Left lobe of liver (tissue), 2 donors: ENCODE measurements at places on chromosomes 5 and 9. TPM values are rescaled to one million over a fixed set of nuclear protein-coding genes. Genes with fewer than 3 reads are reported as not detected.

The TSSK1B gene
- total RNA-seq, result not detected

The IL3 gene
- not detected for total RNA-seq

The CRHBP gene
- 26.4 TPM for total RNA-seq

The FBP1 gene
- 476 TPM for total RNA-seq

The FAM163B gene
- total RNA-seq, result 2.8 TPM

The ISL1 gene
- not detected for total RNA-seq

The CMYA5 gene
- total RNA-seq, result 1.3 TPM

The SPINK1 gene
- total RNA-seq, result 20.0 TPM

The SPINK5 gene
- total RNA-seq, result not detected

The MGAT4B gene
- total RNA-seq, result 192 TPM

The INSL6 gene
- not detected for total RNA-seq

The PPP1R26 gene
- total RNA-seq, result 7.4 TPM

- DNase-seq, result no peak
Observed at GRCh38 chr5:4309026-4309425, 713.4 kb downstream of the IRX1 start.

DNA sequence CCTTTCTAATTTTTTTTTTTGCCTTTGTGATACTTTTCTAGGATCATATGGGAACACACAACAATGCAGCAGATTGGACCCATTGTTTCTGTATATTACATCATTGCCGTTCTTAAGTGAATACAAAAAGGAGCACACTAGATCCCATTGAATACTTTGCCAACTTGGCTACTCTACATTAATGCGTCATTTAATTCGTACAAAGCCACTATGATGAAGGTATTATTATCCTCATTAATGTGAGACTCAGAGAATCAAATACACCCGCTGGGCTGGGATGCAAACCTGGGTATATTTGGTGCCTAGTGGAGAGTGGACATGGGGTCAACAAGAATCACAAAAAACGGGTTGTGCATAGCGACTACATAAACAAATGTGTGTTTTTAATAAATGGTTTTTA is 31.9 kb downstream of the OR2K2 start:
- no peak for DNase-seq

GRCh38 chr5:23103566-23103965 is 250.4 kb upstream of the CDH12 start:
- no peak for DNase-seq

DNA sequence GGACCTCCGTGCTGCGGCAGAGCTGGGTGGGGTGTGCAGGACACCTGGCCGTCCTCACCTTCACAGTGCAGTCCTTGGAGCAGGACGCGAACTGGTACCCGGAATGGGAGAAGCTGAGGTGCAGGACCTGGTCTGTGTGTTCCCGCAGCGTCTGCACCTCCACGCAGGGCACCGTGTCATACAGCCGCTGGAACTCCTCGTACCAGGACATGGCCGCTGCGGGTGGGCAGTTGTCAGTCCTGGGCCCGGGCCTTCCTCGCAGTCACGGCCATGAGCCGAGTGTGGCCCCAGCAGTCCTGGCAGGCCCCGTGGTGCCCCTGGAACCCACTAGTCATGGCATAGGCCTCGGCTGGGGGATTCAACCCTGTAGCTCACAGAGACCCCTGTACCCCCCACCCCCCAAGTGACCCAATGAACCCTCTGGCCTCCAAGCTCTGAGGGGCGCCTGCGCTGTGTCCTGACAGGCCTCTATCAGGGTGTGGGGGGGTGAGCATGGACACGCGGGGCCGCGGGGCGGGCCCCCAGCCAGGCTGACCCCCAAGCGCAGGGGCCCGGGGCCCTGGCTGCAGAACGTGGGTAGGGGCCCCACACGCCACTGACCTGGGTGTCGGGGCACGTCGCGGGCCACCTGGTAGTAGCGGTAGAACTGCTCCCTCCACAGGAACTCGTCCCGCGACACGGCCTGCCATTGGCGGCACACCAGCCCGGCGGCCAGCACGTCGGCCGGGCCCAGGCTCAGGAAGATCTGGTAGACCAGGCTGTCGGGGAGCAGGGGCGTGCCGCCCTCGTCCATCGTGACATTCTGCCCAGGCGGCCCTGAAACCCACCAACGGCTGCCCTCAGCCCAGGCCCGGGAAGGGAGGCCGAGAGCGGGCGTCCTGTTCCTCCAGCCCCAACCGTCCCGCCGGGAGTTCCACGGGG is 987 bp downstream of the FBXW5 start:
- DNase-seq, result peak; percentile 66

- no peak for DNase-seq
Observed at GRCh38 chr9:133057006-133057405, 4.8 kb upstream of the CEL start.

DNA sequence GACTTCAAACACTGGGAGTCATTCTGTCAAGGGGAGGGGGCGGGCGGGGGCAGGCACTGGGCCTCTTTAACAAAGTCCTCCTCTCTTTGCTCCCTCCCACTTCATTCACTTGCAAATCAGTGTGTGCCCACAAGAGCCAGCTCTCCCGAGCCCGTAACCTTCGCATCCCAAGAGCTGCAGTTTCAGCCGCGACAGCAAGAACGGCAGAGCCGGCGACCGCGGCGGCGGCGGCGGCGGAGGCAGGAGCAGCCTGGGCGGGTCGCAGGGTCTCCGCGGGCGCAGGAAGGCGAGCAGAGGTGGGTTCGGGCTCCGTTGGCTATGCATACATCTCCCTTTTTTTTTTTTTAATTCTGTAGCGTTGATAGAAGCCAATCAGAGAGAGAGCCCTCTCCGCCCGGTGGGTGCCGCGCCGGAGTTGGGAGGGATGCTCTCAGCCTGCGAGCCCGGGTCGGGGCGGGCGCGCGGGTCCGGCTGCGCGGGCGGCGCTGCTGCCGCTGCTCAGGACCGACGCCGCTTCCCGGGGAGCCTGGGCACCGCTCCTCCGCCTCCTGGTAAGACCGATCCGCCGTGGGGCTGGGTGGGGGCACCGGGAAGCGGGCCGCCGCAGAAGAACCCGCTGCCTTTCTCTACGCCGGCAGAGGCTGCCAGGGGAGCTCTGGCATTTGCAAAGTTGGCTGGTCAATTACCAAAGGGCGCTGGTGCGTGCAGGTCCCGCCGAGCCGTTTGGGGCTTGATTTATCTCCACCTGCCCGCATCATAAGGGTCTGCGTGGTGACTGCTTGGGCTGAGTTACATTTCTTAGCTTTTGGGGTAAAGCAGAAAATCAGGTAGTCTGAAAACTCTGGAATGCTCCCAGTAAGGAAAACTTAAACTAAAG is at the start of gene CDH6:
CDH6 (plus strand) TSS at position 96 of the 877 bp plus-strand sequence. CDS start 73,788 bp downstream, outside the sequence.
- no peak for DNase-seq

GRCh38 chr9:7549249-7549648 is 250.3 kb downstream of the DMAC1 start:
- no peak for DNase-seq

GRCh38 chr9:78707080-78707479 is 410.2 kb downstream of the PSAT1 start:
- DNase-seq, result no peak

DNA sequence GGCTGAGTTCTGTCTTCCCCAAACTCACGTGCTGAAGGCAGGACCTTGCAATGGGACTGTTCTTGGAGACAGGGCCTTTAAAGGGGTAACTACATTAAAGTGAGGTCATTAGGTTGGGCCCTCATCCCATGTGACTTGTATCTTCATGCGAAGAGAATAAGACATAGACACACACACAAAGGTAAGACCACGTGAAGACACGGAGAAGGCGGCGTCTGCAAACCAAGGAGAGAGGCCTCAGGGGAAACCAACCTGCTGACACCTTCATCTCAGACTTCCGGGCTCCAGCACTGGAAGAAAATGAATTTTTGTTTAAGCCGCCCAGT is 50.7 kb upstream of the KCNMB1 start:
- DNase-seq, result no peak

DNA sequence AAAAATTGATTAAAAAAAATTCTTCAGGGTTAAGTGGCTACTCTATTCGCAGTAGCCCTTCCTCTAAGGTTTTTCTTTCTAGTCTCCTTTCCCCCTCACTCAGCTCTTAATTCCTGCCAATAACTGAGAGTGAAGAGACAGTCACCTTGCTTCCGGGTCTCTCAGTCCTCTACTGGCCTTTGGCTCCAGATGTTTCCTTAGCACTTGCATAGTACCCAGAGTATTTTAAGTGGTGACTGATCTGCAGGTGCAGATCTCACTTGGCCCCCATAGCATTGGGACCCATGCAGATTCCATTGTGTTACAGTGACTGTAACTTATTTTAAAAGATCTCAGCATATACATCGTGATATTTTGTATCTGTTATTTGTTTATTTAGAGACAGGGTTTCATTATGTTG is 66.2 kb downstream of the GCNT1 start:
- no peak for DNase-seq

GRCh38 chr9:137372693-137373610 is 50.0 kb downstream of the EXD3 start:
- no peak for DNase-seq

GRCh38 chr9:36191290-36191645 is 547 bp downstream of the CLTA start:
- no peak for DNase-seq

- DNase-seq, result no peak
Observed at GRCh38 chr9:105281926-105282325, 37.5 kb downstream of the SLC44A1 start.

DNA sequence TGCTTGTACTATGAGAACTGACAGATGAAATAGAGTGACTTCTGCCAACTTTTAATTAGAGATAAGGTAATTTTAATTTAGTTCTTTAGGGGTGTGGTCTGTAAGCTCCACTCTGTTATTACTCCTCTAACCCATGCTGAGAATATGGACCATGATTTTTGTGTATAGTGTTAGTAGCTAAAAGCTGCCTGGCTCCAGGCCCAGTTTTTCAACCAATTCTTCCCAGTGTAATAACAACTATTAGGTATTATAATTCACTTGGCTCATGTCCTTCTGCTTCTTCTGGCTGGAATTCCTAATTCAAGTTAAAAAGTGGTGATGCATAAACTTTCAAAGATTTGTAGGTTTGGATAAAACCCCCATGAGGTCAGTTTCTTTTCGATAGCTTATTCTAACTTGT is 216.3 kb downstream of the ISL1 start:
- DNase-seq, result no peak

DNA sequence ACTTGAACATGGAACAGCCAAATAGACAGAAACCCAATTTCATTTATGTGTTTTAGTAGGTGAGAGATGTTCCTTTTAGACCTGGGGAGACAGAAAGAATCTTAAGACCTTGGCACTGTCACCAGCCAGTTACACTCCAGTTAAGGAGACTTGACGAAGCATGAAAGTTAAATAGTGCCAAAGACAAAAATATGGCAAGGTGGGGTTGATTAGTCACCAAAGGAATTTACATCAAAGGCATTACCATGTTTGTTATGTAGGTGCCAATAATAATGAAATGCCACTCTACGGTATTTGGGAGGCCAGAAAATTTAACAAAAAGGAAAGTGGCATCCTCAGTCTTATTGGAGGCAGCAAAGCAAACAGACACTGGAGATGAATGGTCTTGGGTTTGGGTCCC is 9.2 kb upstream of the IL12B start:
- no peak for DNase-seq

DNA sequence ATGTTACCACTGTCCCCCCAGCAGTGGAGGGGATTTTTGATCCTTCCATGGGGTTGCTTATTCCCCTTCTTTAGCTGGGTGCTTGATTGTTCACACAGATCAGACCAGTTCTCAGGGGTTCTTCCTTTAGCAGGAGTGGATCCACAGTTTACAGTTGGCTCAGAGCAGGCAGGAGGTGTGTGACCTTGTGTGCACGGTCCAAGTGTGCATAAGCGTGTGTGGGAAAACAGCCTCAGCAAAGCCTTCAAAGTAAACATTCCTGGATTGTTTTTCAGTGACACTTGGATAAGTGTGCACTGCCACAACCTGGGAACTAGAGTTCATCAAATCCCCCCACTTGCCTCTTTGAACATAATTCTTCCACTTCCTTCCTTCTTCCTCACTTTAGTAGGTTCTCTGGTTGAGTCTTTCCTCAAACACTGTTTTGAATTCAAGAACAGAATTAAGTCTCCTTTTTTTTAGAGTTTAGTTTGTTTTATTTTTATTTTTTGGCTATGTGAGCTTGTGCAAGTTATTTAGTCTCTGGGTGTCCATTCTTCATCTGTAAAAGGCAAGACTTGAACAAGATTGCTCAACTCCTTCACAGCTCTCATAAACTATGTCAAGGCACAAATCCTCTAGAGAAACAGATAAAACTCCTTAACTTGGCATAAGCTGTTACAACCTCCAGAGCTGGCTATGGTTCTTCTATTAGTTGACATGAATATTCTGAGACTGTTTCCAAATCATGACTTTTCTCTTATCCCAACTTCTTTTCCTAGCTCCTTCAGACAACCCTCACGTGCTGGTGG is 78.0 kb downstream of the OSMR start:
- no peak for DNase-seq

DNA sequence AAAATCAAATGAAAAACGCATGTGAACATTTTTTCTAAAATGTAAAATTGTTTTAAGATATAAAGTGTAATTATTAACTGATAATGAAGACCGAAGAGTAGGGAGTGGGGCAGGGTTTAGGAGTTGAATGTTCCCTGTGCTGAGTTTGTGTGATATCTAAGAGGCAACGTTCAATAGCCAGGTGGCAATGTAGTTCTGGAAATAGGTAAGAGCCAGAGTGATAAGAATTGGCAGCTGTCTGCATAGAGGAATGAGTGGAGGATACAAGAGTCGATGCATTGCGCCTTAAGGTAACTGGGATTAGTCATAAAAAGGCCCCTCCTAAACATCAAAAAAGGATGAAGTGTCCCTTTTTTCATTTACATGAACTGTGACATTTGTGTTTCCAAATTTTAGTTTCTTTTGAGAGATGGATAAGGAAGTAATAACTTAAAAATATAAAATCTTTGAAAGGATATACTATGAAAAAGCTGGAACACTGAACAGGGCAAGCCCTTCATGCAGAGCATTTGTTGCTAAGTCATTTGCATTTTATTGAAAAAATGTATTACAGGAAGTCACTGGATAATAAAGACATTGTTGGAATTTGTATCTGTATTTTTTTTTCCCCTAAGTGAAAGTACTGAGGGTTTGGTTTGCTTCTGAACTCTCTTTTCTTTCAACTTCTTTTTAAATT is 659.3 kb downstream of the ACTL7B start:
- DNase-seq, result no peak

GRCh38 chr5:102937894-102938293 is 182.0 kb downstream of the GIN1 start:
- DNase-seq, result no peak

DNA sequence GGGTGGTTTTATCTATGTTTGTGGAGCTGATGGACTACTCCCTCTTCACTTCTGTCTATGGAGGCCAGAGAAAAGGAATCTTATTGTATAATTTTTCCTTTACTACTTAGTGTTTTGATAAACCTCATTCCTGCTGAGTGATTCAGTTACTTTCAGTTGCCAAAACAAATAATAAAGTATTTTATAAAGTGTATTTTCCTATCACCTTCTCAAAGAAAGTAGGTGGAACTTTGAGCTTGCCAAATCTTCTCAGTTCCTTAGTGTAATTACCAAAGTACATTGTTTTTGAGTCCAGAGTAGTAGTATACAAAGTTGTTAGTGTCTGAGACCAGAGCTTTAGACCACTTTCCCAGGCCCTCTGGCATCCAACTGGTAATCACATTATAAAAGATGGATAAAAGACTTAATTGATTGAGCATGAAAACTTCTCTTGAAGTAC is 13.5 kb downstream of the RABGAP1 start:
- DNase-seq, result no peak
